Fibroblast of lung (primary cell): ENCODE measurements at places on chromosomes 6 and 20. TPM values are rescaled to one million over a fixed set of nuclear protein-coding genes. Genes with fewer than 3 reads are reported as not detected.

OR2H1 gene
- not detected in 2 replicates for total RNA-seq

KIFC1 gene
- 0.51 and 5.3 TPM in 2 replicates for total RNA-seq

GCLC gene
- total RNA-seq: 31.4 and 35.4 TPM in 2 replicates

GRCh38 chr6:13765570-13765969, 48.8 kb downstream of the MCUR1 start:
- DNase-seq: no peak

GRCh38 chr6:139641376-139641775, 266.9 kb upstream of the CITED2 start:
- no peak for DNase-seq

- DNase-seq: no peak
These were observed 50.9 kb upstream of the TAB2 start for GRCh38 chr6:149266659-149267058.

- DNase-seq: no peak
These were observed 12.8 kb upstream of the DTNBP1 start for GRCh38 chr6:15675536-15676220.

DNA sequence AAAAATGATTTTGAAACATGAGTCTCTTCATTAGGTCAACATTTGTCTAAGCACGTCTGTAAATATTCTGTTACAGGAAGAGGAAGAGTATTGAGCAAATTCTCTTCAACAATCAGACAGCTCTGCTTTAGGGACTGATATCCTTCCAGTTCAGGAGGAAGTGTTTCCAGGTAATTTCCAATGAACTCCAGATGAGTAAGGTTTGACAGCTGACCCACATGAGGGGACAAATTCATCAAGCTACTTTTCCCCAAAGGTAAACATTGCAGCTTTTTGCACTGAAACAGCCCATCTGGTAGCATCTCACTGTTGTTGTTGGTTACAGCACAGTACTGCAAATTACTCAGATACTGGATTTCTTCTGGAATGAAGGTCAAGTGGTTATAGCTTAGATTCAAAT, 18.1 kb downstream of the ENPP1 start:
- no peak for DNase-seq

GRCh38 chr6:56853541-56853940, 101.4 kb upstream of the BEND6 start:
- no peak for DNase-seq
